Testis (tissue), 5 donors: ENCODE measurements at places on chromosomes 7 and 10.

DNA sequence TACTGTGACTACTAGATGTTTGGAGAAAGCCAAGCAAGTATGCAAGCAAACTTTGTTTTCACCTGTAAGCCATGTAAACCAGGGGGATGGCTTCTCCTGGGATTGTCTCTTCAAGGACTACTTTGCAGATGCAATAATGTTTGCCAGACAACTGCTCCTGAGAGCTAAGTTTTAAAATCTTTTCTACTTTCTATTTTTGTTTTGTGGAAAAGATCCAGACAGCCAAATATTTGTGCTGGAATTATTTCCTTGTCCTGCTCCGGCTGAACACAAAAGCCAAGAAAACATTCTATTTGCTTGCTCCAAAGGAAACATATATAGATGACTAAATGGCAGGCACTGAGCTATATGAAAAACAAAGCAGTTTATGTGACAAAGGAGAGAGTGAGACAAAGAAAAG lies 51.6 kb downstream of the TFPI2 start:
- H3K4me1 ChIP-seq, result no peaks in the 10 kb centered on the region
- H3K4me3 ChIP-seq, result no peak overlapping the region
- DNase-seq, result no peak
- no peaks in the 10 kb centered on the region for H3K27me3 ChIP-seq
- H3K36me3 ChIP-seq, result no peaks in the 10 kb centered on the region

DNA sequence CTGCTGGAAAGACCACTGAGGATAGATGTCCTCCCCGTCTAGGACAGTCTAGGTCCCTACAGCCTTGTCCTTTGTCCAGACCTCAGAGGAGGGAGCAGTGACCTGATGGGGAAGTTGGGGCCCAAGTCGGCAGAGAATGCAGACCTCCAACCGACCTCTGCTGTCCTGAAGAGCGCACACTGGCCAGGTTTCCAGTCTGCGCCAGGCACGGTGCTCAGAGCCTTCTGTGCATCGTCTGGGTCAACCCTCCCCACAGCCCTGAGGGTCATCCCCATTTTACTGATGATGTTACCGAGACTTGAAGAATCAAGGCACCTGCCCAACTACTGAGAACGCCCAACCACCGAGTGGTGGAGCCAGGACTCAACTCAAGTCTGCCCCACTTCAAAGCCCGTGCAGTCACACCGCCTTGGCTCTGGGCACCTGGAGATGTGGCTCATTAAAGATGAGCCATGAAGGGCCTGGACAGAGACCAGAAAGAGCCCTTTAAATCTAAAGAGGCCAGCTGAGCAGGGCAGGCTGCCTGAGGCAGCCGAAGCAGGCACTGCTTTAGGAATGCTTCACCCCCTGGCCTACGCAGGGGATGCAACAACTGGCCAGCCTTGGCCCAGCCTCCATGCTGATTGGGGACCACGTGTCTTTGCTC lies 4.4 kb downstream of the ITPRIP start:
- DNase-seq, result peak; percentile 11
- H3K36me3 ChIP-seq, result no peaks in the 10 kb centered on the region
- no peak overlapping the region for H3K27ac ChIP-seq
- H3K4me3 ChIP-seq, result no peak overlapping the region
- no peaks in the 10 kb centered on the region for H3K27me3 ChIP-seq

DNA sequence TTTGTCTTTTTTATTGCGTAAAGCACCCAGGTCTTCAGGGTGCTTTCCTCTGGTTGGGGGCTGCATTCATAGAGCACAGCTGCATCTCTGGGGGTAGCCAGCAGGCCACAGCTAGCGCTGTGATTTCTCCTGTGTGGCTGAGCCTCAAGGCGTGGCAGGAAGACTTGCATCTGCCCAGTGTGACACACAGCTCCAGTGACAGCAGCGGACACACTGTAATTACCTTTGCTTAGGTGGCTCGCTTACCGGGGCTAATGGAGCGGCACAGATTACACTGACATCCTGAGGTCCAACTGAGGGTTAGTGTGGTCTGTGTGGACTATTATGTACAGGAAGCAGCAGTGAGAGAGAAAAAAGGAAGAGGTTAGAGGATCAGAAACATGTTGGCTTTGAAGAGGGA lies 27.1 kb downstream of the ABCB4 start:
- H3K4me1 ChIP-seq, result no peaks in the 10 kb centered on the region
- H3K4me3 ChIP-seq, result no peak overlapping the region
- no peaks in the 10 kb centered on the region for H3K36me3 ChIP-seq
- DNase-seq, result no peak
- no peaks in the 10 kb centered on the region for H3K27me3 ChIP-seq

DNA sequence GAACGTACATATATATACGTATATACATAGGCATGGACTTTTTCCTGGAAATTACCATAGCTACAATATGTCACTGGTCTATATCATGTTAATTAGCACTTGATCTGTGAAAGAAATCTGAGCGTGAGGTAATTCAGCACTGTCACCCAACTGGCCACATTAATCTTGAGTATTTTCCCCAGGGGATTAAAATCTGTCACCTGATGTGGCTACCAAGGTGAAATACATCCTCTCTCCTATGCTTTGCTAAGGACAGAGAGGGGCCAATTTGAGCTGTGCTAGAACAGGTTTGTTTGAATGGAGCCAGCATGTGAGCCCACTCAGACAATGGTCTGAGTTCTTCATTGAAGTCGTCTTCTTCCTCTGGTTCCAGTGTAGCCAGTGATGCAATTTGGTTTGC lies 33.3 kb downstream of the CYCS start:
- H3K4me1 ChIP-seq, result no peaks in the 10 kb centered on the region
- no peak overlapping the region for H3K27ac ChIP-seq
- H3K4me3 ChIP-seq, result no peak overlapping the region
- no peaks in the 10 kb centered on the region for H3K36me3 ChIP-seq
- DNase-seq, result no peak

DNA sequence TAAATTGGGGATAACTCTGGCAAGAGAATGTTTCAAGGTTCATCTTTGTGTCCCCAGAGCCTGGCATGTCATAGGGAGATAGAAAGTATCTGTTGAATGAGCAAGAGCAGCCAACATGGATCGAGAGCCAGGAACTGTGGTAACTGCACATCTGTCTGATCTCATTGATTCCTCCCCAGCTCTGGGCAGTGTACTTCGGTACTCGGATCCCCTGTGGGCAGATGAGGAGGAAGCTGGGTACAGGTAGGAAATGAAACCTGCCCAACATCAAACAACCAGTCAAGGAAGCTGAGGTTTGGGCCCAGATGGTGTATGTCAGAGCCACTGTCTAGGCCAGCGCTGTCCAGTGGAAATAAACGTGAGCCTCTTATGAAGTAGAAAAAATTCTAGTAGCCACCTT lies 76.4 kb downstream of the GRK5 start:
- no peaks in the 10 kb centered on the region for H3K36me3 ChIP-seq
- peaks cover 45% of the 10 kb centered on the region for H3K4me1 ChIP-seq
- DNase-seq, result no peak
- no peak overlapping the region for H3K27ac ChIP-seq
- no peaks in the 10 kb centered on the region for H3K27me3 ChIP-seq

DNA sequence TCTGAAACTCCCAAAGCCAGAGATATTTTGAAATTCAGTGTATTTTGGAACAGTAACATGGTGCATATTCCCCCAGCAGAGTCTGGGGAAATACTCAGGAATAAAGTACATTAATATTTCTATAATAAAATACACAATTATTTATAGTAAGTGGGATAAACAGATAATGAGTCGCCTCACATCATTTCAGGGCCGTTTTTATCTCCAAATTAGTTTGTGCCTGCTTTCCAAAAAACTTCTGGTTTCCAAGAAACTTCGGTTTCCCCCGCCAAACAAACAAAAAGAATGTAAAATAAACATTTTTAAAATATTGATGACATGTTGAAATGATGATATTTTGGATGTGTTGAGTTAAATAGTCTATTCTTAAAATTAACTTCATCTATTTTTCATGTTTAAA lies 48.2 kb downstream of the AFAP1L2 start:
- DNase-seq, result no peak
- H3K4me1 ChIP-seq, result no peaks in the 10 kb centered on the region

GRCh38 chr10:36759141-36759805 lies 366.1 kb upstream of the ANKRD30A start:
- H3K27ac ChIP-seq, result no peak overlapping the region
- no peaks in the 10 kb centered on the region for H3K27me3 ChIP-seq
- DNase-seq, result no peak
- H3K4me3 ChIP-seq, result no peak overlapping the region

DNA sequence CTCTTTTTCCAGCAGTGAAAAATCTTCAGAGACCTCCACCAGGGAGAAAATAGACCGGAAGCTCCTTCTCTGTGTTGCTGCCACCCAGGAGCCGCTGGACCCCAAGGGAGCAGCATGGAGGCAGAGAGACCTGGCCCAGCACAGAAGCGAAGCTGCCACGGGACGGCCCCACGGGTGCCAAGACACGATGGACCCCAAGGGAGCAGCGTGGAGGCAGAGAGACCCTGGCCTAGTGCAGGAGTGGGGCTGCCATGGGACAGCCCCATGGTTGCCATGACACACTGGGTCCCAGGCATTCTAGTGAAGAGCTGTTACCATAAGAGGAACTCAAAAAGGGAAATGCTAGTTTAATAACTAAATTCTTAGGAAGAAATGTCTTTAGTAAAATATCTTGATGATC lies 186.3 kb downstream of the PTPRN2 start:
- no peaks in the 10 kb centered on the region for H3K27me3 ChIP-seq
- no peaks in the 10 kb centered on the region for H3K4me1 ChIP-seq
- H3K4me3 ChIP-seq, result no peak overlapping the region
- DNase-seq, result no peak
- H3K36me3 ChIP-seq, result no peaks in the 10 kb centered on the region

GRCh38 chr10:16259726-16260125 lies 177.1 kb upstream of the PTER start:
- no peak for DNase-seq
- H3K4me1 ChIP-seq, result no peaks in the 10 kb centered on the region
- H3K27me3 ChIP-seq, result no peaks in the 10 kb centered on the region
- no peak overlapping the region for H3K27ac ChIP-seq
- no peaks in the 10 kb centered on the region for H3K36me3 ChIP-seq

- no peak overlapping the region for H3K4me3 ChIP-seq
- no peaks in the 10 kb centered on the region for H3K27me3 ChIP-seq
- H3K27ac ChIP-seq, result no peak overlapping the region
- H3K36me3 ChIP-seq, result no peaks in the 10 kb centered on the region
- no peak for DNase-seq
Measured at GRCh38 chr7:90951986-90952954, 312.0 kb upstream of the FZD1 start.

- H3K27ac ChIP-seq, result no peak overlapping the region
- H3K4me3 ChIP-seq, result no peak overlapping the region
- no peaks in the 10 kb centered on the region for H3K36me3 ChIP-seq
- H3K4me1 ChIP-seq, result no peaks in the 10 kb centered on the region
Measured at GRCh38 chr10:24784923-24785322, 61.2 kb upstream of the ARHGAP21 start.

DNA sequence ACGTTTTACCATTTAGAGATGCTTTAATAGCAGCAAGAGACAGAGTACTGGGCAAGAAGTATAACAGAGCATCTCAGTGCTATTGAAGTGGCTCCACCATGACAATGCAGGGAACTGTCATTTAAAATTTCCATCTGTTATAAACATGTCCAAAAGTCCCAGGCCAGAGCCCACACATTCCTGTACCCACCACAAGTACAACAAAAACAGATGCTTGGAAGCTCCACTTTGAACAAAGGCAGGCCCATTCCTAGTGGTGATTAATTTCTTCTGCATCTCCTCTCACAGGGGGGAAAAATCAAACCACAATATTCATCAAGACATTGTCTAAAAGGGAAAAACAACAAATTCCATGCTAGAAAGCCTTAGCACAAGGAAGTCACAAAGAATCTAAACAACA lies 627.9 kb downstream of the PARD3 start:
- H3K36me3 ChIP-seq, result no peaks in the 10 kb centered on the region
- no peaks in the 10 kb centered on the region for H3K27me3 ChIP-seq
- no peak overlapping the region for H3K27ac ChIP-seq
- no peaks in the 10 kb centered on the region for H3K4me1 ChIP-seq
- DNase-seq, result no peak

GRCh38 chr10:31353574-31353973 lies 34.6 kb downstream of the ZEB1 start:
- no peaks in the 10 kb centered on the region for H3K27me3 ChIP-seq
- no peak for DNase-seq
- no peaks in the 10 kb centered on the region for H3K36me3 ChIP-seq
- H3K4me3 ChIP-seq, result no peak overlapping the region
- H3K4me1 ChIP-seq, result no peaks in the 10 kb centered on the region

- H3K4me1 ChIP-seq, result peaks cover 4% of the 10 kb centered on the region
- H3K27me3 ChIP-seq, result no peaks in the 10 kb centered on the region
- DNase-seq, result no peak
- H3K27ac ChIP-seq, result no peak overlapping the region
- no peak overlapping the region for H3K4me3 ChIP-seq
Measured at GRCh38 chr10:103691723-103692435, 163.5 kb downstream of the SH3PXD2A start.

DNA sequence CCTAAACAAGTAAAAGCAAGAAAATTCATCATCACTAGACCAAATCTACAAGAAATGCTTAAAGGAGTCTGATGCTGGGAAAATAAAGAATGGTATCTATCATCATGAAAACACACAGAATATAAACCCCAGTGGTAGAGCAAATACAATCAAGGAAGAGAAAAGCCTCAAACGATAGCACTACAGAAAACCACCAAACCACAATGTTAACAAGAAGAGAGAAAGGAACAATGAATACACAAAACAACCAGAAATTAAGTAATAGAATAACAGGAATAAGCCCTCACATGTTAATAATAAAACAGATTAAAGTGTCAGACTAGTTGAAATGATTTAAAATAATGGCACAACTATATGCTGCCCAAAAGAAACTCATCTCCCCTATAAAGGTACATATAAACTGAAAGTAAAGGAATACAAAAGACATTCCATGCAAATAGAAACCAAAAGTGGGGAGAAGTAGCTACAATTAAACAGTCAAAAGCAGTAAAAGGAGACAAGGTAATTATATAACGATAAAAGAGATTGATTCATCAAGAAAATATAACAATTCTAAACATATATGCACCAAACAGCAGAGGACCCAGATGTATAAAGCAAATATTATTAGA lies 77.3 kb downstream of the JMJD1C start:
- H3K27me3 ChIP-seq, result no peaks in the 10 kb centered on the region
- H3K4me1 ChIP-seq, result peaks cover 7% of the 10 kb centered on the region
- no peak overlapping the region for H3K4me3 ChIP-seq

DNA sequence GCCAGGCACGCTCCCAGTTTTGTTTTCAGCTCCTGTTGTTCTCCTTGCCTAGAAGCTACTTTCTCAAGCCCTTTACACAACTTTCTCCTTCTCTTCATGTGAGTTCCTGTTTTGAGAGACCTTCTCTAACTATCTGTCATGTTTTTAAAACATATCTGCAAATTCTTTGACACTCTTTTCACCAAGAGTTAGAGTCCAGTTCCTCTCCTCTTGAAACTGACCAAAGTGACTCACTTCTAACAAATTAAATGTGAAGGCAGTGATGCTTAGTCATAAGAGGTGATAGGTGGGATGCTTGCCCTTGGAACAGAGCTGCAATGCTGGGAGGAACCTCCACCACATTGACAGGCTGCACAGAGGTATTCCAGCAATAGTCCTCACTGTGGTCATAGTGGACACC lies 25.3 kb downstream of the ZSCAN25 start:
- H3K4me3 ChIP-seq, result no peak overlapping the region
- no peak for DNase-seq
- no peak overlapping the region for H3K27ac ChIP-seq
- H3K36me3 ChIP-seq, result no peaks in the 10 kb centered on the region
- H3K27me3 ChIP-seq, result no peaks in the 10 kb centered on the region
- H3K4me1 ChIP-seq, result no peaks in the 10 kb centered on the region
